Hypothalamus (tissue), 51 donors: ENCODE measurements at places on chromosomes 4 and X.

GRCh38 chr4:25424539-25425228 is 47.6 kb downstream of the ANAPC4 start:
- no peak for DNase-seq

- no peak for DNase-seq
These were observed 33.0 kb upstream of the TTC29 start for GRCh38 chr4:146978641-146979040.

- DNase-seq: no peak
These were observed 824 bp upstream of the HMGB3 start for GRCh38 chrX:150982235-150982787.

DNA sequence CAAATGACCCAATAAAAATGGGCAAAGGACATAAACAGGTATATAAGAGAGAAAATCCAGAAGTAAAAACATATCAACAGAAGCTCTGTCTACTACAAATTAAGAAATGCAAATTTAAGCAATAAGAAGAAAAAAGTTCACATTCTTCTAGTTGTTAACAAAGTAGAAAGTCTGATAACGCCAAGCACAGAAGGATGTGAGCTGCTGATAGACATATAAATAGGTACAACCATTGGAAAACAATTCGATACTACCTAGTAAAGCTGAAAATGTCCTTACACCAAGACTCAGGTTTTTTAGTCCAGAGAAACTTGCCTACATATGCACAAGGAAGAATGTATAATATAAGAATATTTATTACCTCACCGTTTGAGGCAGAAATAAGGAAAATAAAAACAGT is 35.8 kb upstream of the SLAIN2 start:
- no peak for DNase-seq

GRCh38 chr4:139511320-139511719 is 44.7 kb downstream of the SETD7 start:
- no peak for DNase-seq

DNA sequence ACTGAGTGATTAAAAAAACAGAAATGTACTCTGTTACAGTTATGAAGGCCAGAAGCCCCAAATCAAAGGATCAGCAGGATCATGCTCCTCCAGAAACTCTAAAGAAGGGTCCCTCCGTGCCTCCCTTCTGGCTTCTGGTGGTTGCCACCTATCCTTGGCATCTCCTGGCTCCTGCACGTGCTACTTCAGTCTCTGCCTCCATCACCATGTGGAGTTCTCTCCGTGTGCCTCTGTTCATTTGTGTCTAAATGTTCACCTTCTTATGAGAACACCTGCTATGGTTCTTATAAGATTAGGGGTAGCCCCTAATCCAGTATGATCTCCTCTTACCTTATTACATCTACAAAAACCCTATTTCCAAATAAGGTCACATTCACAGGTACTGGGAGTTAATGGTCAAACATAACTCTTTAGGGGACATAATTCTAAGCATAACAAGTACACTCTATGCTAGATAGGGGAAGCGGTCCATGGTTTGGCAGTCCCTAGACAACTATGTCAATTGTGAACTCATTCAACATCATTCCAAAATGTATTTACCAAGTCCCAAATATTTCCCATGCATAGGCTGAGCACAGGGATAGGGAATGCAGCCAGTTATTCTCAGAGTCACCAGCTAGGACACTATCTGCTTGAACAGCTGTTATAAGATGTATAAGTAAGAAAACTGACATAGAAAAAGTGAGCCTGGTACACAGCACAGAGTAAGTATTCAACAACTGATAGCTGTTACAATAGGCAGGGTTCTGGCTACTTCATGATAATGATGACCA is 295.5 kb upstream of the BOD1L1 start:
- no peak for DNase-seq

- no peak for DNase-seq
These were observed 1420.2 kb downstream of the PCDH18 start for GRCh38 chr4:136112116-136112515.

DNA sequence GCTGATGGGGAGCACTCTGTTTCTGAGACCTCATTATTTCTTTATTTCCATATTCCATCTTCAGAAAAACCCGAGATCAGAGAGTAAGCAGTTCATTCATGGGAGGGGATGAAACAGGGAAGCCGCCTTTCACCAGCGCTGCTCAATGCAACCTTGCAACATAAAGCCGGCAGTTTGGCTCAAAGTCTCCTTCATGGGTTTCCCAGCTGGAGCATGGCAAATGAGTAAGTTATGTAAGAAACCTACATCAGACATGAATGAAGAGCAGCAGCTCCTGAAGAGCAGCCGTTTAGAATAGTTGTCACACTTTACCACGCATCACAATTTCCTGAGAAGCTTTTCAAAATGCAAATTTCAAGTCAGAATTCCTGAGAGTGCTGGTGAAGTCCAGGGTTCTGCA is 578.8 kb downstream of the FSTL5 start:
- DNase-seq: no peak

GRCh38 chr4:122622400-122622799 is 1.5 kb upstream of the IL21 start:
- DNase-seq: no peak

DNA sequence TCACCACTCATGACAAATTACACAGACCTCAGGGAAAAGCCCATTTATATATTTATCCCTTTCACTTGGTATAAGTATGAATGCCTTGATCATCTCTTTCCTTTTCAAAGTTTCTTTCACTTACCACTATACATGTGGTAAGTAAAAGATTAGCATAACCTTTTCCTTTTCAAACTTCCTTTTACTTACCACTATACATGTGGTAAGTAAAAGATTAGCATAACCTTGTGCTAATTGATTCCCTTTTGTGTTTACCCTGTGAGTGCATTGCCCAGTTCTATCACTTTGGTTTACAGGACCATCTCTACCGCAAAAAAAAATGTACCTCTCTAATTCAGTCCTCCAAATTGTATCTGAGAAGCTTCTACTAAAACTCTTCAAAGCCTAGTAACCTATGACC is 32.7 kb upstream of the TCEANC start:
- no peak for DNase-seq

DNA sequence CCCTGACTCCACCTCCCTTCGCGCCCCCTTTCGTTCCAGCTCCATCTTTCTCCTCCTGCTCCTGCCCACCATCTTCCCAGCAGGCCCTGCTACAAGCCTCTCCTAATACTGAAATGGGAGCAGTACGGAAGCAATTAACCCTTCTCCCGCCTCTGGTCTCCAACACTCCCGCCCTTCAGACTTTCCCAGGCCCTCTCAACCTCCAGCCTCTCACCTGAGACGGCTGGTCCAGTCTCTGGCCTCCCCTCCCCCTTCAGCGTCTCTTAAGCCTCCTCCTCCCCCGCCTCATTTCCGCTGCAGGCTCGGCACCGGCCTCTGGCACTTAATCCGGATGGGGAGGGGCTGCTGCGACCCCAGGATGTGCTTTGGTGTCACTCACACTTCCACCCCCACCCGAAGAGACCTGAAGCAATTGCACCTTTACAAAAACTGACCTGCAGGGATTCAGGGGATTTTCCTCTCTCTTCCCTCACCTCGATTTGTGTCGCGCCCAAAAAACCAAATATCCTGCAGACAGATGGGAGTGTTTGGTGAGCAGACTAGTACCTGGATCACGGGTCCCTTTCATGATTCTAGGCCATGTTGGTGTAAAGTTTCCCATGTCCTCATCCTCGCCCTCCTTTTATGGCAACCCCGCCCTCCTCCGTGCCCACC is 657 bp downstream of the TCEAL8 start:
- no peak for DNase-seq

DNA sequence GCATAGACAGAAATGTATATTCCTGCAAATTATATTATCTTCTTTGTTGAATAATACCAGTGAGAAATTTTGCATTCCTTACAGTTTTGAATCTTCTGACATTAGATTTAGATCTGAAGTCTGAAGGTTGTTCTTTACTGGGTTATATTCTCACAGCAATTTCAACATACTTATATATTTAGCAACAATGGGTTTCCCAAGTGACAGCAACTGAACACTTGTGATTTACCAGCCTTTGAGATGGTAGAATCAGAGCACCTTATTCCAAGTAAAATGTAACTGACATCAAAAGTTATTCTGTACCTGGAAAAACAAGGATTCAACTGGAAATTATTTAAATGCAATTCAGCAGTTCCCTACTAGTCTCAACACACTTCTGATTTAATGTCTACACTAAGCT is 66.0 kb downstream of the RELL1 start:
- no peak for DNase-seq

- DNase-seq: no peak
These were observed 10.5 kb downstream of the PPAT start for GRCh38 chr4:56424697-56425514.

DNA sequence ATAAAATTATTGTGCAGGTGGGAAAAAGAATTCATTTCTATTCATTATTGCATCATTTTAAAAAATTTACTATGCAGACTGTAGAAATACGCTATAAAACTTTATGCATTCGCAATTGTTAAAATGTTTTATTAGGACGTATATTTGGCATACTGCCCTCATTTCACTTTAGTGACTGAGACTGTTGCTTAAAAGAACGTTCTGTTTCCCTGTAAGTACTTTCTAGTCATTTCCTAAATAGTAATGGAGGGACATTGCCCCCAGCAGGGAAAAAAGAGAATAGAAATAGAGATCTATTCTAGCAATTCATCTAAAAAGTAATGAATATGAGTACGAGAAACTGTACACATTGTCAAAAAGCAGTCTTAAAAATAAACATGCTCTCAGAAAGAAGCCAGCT is 1295.8 kb upstream of the TENM3 start:
- no peak for DNase-seq

GRCh38 chr4:53622739-53623151 is 31.5 kb upstream of the LNX1 start:
- no peak for DNase-seq

DNA sequence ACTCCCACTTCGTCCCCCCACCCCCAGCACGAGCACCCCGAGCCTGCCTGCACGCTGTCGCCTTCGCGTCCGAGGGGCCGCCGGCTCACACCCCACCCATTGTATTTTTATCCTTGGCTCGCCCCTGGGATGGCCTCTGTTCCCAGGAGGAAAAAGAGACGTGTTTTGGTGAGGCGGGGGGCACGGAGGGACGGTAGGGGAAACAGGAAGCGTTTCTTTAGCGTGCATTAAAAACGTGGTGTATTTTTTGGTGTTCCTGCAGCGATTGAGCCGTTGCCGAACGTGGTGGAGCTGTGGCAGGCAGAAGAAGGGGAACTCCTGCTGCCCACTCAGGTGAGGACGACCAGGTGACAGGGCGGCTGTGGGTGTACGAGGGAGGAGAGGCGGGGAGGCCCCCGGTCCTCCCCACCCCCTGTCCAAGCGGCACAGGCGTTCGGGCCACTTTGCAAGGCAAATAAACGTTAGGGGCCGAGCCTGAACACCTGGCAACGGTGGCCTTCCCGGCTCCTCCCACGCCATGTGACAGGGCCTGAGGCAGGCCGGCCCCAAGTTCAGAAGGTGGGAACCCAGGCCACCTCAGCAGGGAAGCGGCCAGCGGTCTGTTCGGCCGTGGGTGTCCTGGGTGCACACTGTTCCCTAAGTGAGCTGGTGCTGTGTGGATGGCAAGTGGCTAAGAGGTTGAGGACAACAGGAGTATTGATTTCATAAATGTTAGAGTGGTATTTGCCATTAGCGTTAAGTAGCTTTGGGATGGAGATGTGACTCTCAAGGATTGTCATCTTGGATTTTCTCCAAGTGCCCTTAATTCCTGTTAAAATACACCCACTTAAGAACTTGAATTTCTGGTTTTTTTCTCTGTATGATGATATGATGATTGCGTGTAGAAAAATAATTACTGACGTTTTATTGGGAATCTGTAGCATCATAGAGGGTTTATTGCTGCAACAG is 1.1 kb downstream of the TMEM131L start:
- no peak for DNase-seq

- no peak for DNase-seq
These were observed 39.6 kb downstream of the PDLIM5 start for GRCh38 chr4:94491322-94491721.

DNA sequence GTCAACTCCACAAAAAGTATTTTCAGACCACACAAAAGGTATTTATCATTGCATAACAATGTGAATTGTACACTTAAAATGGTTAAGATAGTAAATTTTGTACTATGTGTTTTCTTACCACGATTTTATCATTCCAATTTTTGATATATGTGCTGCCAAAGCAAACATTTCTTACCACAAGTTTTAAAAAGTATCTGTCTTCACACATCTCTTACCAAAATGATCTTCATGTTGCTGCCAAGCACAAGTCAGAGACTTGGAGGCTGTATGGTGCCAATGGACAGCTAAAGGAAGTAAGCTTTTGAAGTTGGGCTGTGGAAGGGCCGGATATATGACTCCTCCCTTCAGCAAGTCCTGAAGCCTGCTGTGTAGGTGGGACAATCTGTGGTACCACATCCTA is 67.9 kb downstream of the TMLHE start:
- DNase-seq: no peak

GRCh38 chrX:75335127-75335458 is 61.2 kb downstream of the UPRT start:
- no peak for DNase-seq

- DNase-seq: no peak
These were observed 70.5 kb downstream of the HADH start for GRCh38 chr4:108060164-108060563.

- no peak for DNase-seq
These were observed 30.6 kb downstream of the PCDH19 start for GRCh38 chrX:100379388-100379986.

DNA sequence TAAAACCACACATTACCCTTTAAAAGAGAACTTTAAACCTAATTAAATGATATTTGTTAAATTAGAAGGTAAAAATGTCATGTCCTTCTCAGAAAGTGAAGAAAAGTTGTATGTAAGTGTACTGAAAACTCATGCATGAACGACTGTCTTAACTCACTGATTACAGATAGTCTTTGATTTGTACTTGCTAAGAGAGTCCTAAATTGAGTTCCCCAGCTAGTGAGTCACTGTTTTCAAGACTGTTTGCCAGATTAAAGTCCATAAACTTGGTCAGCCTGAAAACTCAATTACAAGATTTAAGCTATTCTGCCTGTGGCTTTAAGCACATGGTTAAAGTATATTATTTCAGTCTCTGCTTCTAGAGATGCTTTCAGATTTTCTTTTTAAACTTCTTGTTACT is 124.9 kb upstream of the ZCCHC13 start:
- DNase-seq: no peak

GRCh38 chr4:163070023-163070422 is 96.7 kb downstream of the NAF1 start:
- DNase-seq: no peak

DNA sequence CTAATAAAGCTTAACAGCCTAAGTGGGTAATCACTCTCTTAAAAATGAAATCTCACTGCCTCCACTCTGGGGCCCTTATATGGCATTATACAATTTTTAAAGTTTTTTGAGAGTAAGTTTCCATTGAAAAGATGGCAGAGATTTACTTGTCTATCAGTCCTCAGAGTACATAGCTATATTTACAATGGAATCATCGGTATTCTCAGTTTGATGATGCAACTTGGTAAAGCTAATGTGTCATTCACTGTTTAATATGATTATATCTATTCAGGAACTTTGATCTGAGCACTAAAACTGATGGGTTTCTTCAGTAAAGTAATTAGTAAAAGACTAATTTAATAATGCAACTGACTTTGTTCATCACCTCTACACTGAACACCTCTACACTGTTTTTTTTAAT is 51.6 kb downstream of the CT47B1 start:
- no peak for DNase-seq

- no peak for DNase-seq
These were observed 67.1 kb upstream of the PRKX start for GRCh38 chrX:3780564-3780963.
